ENCODE measurements at places on chromosomes 2 and 18.

DNA sequence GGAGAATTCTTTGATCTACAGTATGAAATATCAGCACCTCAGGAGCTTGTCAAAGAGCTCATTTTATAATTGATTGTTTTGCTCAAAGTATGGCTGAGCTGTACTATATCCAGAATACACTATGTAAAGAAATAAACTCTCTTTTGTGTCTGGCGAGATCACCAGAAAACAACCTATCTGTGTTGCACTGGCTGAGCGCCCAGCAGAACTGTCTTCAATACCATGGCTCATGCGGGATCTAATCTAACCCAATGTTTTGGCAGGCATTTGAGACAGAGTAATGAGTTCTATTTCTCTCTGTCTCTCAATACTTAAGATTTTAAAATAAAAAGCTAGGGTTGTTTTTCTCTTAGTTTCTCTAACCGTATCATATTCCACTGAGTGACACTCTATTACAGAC, 192.4 kb downstream of the L3MBTL4 start:
- no peak for DNase-seq

DNA sequence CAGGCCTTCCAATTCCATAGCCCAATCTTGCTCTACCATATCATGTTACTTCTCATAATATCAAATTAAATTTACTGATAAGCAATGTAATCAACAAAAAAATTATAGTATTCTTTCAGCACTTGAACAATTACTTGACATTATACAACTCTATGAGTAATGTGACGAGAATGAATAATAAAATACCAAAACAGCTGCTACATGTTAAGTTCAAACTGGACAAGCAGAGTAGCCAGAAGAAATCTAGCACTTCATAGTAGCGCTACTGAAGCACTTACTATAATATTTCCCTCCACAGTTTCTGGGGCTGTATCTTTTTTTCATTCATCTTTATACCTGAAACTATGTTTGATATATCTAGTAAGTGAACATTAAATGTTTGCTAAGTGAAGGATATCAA, 14.9 kb downstream of the PPP3R1 start:
- no peak for DNase-seq

DNA sequence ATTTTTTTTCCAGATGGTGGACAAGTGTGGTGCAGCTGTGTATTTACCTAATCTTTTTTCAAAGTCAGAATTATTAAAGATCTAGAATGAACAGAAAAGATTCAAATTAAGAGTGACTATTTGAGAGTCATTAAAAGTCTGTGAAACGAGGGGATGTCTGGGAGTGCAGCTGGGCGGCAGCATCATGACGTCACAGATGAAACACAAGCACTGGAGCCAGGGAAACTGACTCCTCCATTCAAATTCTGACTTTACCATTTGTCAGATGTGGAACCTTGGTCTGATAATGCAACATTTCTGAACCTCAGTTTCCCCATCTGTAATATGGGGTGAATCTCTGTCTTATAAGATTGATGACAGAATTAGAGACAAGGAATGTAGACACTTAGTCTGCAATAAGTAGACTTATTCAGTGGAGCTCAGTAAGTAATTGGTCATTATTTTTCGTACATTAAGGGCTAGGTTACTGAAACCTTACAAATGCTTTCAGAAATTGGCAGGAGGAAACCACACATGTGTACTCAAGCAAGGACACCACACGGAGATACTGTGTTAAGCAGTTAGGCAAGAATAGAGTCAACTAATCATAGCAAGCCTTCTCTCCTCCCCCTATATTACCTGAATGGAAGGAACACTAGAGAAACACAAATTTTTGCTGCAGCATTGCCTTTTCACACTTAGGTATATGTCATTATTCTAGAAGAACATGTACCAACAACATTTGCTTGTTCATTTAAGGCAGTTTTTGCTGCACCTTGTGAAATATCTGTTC, 27.8 kb upstream of the CXXC1 start:
- DNase-seq: no peak

DNA sequence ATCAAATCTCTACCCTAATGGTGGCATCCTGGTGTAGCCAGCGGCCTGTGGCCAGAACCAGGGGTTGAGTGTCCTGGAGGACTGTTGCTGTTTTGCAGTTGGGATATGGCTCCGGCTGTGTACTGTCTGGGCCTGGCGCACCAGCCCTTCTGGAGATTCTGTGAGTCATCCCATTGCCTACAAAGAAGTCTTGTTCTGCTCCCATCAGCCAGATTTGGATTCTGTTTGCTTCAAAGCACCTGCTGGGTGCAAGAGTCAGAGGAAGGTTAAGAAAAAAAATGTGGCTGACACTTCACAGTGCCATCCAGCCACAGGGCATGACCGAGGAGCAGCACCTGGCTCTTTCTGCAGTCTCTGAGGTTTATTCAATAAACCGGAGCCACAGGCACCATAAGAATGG, 41.0 kb upstream of the ASAP2 start:
- DNase-seq: no peak

- DNase-seq: no peak
These were observed 26.6 kb downstream of the EML6 start for GRCh38 chr2:54750040-54750439.

- no peak for DNase-seq
These were observed 355.9 kb downstream of the EIPR1 start for GRCh38 chr2:3021720-3022119.

GRCh38 chr2:56613254-56613653, 429.5 kb downstream of the CCDC85A start:
- DNase-seq: no peak

- no peak for DNase-seq
These were observed 364.9 kb downstream of the SS18 start for GRCh38 chr18:25725501-25725900.

GRCh38 chr18:55488473-55488872, 99.5 kb downstream of the TCF4 start:
- DNase-seq: no peak

- DNase-seq: no peak
These were observed 1.3 kb downstream of the SLC20A1 start for GRCh38 chr2:112646791-112647689.

GRCh38 chr2:216362730-216363129, 9.6 kb downstream of the MARCHF4 start:
- DNase-seq: no peak
